RPMI7951 (cell line): ENCODE measurements at places on chromosomes 2 and 18. TPM values are rescaled to one million over a fixed set of nuclear protein-coding genes. Genes with fewer than 3 reads are reported as not detected.

DNA sequence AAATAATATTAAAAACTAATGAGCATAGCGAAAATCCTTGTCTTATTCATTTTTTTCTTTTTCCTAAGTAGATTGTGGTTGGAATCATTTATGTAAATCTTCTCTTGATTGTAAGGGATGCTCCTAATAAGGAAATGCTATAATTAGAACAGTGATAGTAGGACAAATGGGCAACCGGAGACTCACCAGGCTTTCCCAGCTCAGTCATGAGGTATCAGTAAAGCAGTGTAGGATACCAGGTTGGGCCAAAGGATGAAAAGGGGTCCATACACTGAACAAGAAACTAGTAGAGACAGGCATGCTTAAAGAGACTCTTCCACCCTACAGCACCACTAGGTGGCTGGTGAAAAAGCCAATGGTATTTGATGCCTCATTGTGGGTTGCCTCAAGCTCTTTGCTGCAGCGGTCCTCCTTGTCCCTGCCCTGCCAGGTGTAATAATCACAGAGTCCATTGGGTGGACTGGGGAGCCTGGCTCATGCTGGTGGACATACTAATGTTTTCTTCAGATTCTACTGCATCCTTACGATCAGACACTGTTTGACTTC lies 71.4 kb upstream of the FAM98A start:
- peak; percentile 33 for DNase-seq

The SAG gene
- 0.12 TPM in 1 of 2 replicates, not detected in the other for total RNA-seq

DNA sequence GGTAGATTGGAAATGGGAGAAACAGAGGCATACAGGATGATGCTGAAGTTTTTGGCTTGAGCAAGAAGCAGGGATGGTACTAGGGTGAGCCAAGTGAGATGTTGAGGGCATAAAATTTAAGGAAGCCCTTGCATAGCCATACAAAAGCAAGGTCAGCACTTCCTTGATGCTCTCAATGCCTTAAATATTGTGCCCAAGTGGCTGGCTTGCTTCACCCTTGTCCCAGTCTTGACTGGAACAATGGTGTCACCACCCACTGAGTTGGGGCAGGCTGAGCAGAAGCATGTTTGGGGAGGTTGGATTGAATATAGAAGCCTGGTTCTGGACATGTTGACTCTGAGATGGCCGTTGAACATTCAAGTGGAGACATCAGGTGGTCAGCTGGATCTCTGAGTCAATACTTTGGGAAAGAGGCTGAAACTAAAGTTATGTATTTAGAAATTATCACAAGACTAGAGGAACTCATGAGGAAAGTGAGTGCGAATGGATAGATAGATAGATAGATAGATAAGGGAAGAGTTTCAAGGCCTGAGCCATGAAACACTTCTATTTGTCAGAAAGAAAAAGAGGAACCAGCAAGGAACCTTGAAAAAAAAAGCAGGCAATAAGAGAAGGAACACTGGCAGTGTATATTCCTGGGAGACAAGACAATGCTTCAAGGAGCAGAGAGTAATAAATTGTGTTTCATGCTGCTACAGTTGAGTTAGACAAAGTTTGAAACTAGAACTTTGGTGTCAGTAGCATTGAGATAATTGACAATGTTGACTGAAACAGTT lies 43.0 kb upstream of the HNMT start:
- no peak for DNase-seq

GRCh38 chr2:241816431-241817121 lies 7.6 kb downstream of the NEU4 start:
- DNase-seq: no peak

- peak; percentile 82 for DNase-seq
These were observed 73.2 kb upstream of the NCKAP5 start for GRCh38 chr2:133641497-133641896.

DNA sequence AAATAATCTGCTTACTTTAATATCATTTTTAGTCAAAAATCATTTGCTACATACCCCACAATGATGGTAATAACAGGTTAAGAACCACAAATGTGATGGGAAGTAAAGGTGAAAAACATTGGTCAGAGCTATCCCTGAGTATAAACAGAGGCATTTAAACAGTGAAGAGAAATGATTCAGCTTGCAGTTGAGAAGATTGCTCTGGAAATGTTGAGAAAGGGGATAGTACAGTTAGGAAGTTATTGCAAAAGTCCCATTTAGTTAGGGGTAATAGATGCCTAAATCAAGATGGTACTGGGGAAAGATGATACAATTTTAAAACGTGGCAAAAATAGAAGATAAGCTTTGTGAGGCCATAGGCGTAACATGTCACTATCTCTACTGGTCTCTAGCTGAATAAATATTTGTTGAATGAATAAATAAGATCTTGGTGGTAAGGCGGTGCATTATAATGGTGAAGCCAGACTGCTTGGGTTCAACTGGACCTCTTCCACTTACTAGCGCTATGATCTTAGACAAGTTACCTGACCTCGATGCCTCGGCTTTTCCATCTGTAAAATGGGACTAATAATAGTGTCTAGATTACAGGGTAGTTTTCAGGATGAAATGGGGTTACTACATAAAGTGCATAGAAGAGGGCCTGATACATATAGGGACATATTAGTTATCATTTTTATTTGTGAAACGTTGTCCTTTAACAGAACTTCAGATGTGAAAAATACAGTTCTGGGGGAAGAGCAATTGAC lies 2.0 kb upstream of the BZW1 start:
- no peak for DNase-seq

DNA sequence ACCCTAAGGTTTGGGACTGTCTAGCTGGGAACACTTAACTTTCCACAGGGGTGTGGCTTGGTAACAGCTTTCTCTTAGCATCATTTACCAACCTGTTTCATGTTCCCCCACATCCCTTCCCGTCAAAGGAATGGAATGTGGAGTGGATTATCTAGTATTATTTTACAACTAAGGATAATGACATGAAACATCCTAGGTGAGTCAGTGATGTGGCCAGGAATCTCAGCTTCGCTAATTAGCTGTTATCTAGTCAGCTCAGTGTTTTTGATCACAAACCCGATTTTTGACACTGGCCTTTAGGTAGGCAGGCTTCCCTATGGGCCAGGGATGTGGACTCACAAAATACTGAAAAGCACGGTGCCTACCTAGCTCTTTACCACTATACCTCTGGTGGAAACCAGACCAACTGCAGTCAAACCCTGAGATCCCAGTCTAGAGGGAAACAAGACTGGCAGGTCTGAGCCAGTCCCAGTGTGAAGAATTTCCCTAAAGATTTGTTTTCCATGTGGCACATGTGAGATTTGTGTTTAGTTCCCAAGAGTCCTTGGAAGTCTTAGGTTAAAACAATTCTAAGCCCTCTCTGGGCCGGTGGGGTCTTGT lies 2.8 kb upstream of the NRP2 start:
- no peak for DNase-seq

DNA sequence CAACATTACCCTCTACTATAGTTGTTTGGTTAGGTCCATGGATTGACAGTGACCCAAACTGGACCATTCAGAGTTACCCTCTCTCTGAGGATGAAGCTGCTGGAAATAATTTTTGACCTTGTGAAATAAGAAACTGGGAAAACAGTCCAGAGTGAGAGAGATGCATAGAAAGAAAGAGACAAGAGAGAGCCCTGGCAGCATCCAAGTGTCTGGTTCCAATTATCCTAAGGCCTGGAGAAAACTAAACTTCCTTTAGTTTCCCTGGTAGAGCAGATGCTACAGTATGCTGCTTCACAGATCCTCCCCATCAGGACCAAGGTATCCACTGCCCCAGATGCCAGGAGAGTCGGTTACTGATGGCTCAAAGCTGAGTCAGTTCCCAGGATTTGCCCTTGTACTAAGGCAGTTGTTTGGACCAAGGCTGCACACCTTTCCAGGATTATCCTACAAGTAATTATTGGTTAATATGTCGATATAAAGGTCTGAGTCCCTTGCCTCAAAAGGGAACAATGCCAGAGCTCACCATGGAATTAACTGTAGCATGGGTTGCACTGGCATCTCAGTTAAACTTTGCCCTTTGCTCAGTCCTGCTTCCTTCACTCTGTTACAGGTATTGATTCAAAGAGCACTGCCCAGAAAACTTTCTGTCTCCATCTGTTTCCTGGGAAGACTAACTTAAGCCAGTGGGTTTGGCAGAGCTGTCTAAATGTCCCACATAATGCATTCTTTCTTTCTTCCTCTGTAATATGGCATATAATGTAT lies 14.6 kb upstream of the CHN1 start:
- no peak for DNase-seq

GRCh38 chr18:41993151-41993550 lies 38.1 kb downstream of the PIK3C3 start:
- no peak for DNase-seq

DNA sequence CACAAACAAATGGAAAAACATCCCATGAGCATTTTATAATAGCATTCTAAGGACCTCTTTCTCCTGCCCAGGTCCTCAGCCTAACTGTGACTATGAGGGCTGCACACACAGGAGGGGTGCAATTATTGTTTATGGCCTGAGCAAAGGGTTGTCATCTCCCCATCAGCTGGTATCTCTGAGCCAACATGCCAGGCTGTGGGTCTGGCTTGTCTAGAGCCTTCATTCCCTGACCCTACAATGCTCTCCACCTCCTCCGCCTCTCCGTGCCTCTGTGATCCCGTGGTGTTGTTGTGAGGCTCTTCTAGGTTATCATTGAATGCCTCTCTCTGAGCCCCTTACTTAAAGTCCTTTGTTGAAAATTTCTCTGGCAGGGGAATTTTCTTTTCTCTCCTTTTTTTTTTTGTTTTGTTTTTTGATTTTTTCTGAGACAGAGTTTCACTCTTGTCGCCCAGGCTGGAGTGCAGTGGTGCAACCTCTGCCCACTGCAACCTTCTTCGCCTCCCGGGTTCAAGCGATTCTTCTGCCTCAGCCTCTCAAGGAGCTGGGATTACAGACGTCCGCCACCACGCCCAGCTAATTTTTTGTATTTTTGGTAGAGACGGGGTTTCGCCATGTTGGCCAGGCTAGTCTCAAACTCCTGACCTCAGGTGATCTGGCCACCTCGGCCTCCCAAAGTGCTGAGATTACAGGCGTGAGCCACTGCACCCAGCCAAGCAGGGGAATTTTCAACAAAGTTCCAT lies 126.4 kb downstream of the SMAD7 start:
- DNase-seq: no peak

DNA sequence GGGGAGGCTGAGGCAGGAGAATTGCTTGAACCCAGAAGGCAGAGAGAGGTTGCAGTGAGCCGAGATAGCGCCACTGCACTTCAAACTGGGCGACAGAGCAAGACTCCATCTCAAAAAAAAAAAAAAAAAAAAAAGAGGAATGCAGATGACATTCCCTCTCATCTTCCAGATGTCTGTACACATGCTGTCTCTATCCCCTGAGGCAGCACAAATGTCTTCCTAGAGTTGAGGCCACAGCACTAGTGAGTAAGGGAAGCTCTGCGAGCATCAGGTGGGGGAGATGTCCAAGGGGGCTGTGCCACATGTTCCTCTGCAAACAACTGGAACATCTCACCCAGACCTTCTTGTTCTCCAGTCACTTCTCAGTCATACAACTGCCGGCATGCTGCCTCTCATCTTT lies 35.6 kb upstream of the LRRC30 start:
- peak; percentile 12 for DNase-seq

The CHRND gene
- not detected in 2 replicates for total RNA-seq

The GLB1L gene
- 30.0 and 35.0 TPM in 2 replicates for total RNA-seq

DNA sequence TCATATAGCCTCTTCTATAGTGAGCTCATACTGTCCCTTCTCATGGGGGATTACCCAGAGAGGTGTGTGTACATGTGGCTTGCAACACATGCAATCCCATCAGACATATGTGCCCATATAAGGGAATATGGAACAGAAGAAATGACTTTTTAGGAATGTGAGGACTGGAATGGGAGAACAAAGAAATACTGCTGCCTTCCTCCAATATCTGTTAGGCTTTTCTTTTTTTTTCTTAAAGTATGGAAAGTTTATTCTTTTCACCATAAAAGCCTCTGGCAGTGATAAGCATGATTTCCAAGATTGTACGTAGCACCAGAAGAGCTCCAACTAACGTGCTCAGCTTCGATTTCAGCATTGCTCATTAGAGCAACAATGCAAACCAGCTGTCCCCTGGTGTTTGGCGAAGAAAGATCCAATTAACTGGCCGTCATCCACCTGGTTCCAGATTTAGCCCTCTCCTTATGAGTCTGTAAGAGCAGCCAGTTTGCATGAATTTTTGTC lies 113.6 kb downstream of the ADCYAP1 start:
- DNase-seq: peak; percentile 68

The NYAP2 gene
- total RNA-seq: not detected in 2 replicates

- peak; percentile 47 for DNase-seq
These were observed 75.2 kb downstream of the FMNL2 start for GRCh38 chr2:152410165-152410597.

DNA sequence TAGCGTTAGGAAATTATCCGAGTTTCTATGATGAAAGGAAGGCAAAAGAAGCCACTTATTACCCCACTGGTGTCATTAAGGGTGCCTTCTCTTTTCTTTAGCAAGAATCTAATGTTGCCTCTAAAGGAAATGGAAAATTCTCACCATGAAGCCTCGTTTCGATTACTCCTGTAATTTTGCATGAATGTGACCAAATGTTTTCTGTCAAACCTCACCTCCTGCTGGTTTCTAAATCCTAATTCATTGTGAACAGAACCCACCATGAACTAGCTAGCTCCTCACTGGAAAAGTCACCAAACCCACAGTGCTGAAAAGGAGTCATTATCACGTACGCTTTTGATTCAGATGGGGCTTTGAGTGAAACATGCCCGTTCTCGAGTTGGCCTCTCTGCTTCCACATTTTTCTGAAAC lies 119.9 kb downstream of the COPS8 start:
- no peak for DNase-seq

The REG3A gene
- total RNA-seq: not detected in 2 replicates

GRCh38 chr2:24611631-24612030 lies 120.6 kb downstream of the NCOA1 start:
- no peak for DNase-seq

The RFX8 gene
- total RNA-seq: 9.3 and 10.8 TPM in 2 replicates
